ENCODE measurements at places on chromosomes 11 and 22.

GRCh38 chr11:78138694-78139421 is 568 bp downstream of the ALG8 start:
- H3K27me3 ChIP-seq: peaks cover 2% of the 10 kb centered on the region
- peaks cover 12% of the 10 kb centered on the region for H3K36me3 ChIP-seq
- peak overlapping the region; percentile 64 for H3K27ac ChIP-seq

DNA sequence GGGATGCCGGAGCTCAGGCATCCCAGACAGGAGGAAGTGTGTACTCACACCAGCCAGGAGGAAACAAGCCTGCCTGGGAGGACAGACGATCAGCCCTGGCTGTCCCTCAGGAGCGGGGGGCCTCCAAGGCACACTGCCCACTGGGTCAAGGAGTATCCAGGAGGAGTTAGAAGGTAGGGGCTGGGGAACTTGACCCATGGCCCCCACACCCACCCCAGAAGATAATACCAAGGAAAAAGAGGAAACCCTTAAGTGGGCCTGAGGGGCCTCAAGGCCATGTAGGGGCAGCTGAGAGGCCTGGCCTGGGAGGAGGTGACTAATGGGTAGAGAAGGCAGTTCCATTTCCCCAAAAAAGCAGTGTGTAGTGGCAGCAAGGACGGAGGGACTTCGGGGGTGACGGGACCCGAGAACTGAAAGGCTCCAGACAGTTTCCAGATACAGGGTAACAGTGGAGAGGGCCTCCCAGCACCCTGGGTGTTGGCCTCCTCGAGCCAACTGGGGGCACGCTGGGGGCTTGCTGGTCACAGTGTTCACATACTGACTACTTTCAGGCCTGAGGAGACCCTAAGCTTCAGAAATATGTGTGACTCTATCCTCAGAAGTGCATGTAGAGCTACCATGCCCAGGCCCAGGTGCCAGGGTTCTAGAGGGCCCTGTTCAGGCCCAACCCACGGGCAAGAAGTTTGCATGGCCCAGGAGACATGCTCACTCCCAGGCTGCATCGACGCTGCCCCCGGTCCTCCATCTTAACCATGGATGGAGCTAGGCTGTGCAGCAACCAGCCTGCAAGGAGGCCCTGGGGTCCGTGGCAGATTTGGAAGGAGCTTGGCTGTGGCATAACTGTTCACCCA is 75.7 kb upstream of the PITPNB start:
- no peak overlapping the region for H3K27ac ChIP-seq
- H3K4me1 ChIP-seq: peaks cover 6% of the 10 kb centered on the region
- DNase-seq: no peak
- H3K4me3 ChIP-seq: peak overlapping the region; percentile 47

- no peak for DNase-seq
- peaks cover 3% of the 10 kb centered on the region for H3K4me1 ChIP-seq
- peaks cover 2% of the 10 kb centered on the region for H3K27me3 ChIP-seq
- H3K27ac ChIP-seq: no peak overlapping the region
Measured at GRCh38 chr11:102471474-102471873, 18.9 kb upstream of the TMEM123 start.

- peaks cover 22% of the 10 kb centered on the region for H3K27me3 ChIP-seq
- peak; percentile 22 for DNase-seq
- peaks cover 13% of the 10 kb centered on the region for H3K4me1 ChIP-seq
- no peak overlapping the region for H3K27ac ChIP-seq
Measured at GRCh38 chr22:49966774-49967705, 6.5 kb downstream of the PIM3 start.

DNA sequence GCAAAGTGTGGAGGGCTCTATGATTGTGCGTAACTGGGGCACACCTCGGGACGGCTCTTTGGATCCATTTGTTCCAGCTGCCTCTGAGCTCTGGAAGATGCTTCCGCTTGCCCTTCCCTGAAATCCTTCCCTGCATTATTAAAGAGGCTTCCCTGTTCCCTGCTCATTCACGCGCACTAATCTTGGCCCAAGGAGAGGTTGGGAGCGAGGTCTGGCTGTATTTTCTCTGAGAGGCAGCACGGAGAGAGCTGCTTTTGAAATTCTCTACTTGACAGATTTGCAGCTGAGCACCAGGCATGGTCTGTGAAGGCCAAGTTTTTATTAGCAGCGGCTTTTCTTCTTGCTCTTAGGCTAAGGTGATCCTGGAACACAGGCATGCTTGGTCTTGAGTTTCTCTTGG is 94.8 kb upstream of the NTM start:
- no peaks in the 10 kb centered on the region for H3K27me3 ChIP-seq
- no peaks in the 10 kb centered on the region for H3K4me1 ChIP-seq
- no peak overlapping the region for H3K27ac ChIP-seq
- H3K36me3 ChIP-seq: no peaks in the 10 kb centered on the region
- no peak for DNase-seq
- H3K4me3 ChIP-seq: no peak overlapping the region

DNA sequence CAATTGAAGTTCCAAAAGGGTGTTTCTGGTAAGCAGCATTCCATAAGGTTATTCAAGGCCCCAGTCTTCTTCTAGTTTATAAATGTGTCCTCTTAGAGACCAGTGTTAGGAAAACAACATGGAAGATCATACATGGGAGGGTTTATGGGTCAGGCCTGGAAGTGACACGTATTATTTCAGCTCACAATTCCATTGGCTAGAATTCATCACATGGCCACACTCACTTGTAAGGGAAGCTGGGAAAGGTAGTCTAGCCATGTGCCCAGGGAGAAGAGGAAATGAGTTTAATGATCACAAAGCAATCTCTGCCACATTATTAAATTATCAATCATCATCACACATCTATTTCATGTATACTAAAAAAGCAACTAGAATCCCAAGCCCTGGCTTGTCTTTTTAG is 181.7 kb upstream of the TBCEL start:
- no peak overlapping the region for H3K4me3 ChIP-seq
- H3K27me3 ChIP-seq: peaks cover 3% of the 10 kb centered on the region
- no peak overlapping the region for H3K27ac ChIP-seq
- no peak for DNase-seq

DNA sequence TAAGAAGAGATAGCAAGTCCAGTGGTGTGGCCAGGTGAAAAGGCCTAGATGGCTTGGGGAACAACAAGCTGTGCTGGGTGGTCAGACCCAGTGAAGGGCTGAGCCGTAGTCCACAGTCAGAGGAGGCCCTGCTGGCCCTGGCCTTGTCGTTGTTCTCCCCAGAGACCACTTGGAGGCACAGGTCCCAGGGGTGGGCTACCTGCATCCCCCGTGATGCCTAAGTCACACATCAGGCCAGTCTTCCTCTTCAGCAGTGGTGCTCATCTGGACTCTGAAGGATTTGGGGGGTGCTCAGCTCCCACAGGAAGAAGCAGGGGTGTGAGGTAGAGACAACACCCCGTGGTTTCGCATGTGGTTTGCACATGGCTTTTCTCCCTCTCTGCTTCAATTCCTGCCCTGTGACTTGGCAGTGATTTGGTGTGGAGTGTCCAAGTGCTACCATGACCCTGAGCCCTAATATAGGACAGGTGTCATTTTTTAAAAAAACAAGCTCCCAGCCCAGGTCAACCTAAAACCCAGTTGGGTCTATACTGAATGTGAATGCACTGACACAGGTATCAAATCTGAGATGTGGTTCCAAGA is 51.0 kb downstream of the ALX4 start:
- H3K27ac ChIP-seq: no peak overlapping the region
- H3K27me3 ChIP-seq: peaks cover 6% of the 10 kb centered on the region
- no peak for DNase-seq
- peaks cover 4% of the 10 kb centered on the region for H3K36me3 ChIP-seq
- H3K4me3 ChIP-seq: no peak overlapping the region
